Stimulated activated CD8-positive, alpha-beta memory T cell treated with anti-CD3 and anti-CD28 coated beads, Interleukin-2, amount 100 ng/mL, for 1 hour (primary cell): ENCODE measurements at places on chromosomes 6 and 20.

DNA sequence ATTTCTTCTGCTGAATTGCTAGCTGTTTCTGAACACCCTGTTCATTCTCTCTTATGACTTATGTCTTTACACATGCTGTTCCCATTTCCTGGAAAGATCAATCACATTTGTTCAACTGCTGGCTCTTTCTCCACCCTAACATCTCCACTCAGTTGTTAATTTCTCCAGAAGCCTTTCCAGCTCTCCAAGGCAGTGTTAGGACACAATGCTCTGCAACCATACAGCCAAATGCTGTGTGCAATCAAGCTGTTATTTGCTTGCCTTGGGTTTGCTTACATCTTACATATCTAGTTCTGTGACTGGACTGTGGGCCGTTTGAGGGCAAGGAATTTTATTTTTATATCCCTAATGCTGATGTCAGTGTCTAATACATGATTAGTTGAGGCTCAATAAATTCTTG is 24.2 kb upstream of the CITED2 start:
- no peak for DNase-seq

DNA sequence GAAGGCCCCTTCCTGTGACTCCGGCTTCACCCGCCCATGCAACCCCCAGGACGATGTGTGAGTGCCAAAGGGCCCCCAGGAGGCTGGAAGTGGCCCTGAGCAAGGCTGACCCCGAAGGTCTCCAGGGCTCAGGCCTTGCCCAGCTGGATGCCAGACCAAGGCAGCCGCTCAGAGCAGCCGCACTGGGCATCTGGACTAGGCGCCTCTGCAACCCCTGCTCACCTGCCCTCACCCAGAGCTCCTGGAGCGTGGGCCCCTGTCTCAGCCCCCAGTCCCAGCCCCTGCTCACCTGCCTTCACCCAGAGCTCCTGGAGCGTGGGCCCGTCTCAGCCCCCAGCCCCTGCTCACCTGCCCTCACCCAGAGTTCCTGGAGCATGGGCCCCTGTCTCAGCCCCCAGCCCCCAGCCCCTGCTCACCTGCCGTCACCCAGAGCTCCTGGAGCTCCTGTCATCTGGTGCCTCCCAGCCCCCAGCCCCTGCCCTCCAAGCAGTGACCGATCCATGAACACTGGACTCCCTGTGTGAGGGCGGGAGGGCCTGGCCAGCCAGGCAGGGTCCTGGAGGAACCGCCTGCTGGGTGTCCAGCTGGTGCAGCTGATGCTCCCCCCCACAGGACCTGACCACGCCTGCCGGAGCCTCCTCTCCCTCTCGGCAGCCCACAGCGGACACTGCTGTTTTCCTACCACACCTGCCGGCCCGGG is 1.1 kb downstream of the SRMS start:
- DNase-seq, result no peak

- no peak for DNase-seq
Observed at GRCh38 chr6:144897441-144897921, 612.3 kb downstream of the UTRN start.

- no peak for DNase-seq
Observed at GRCh38 chr20:41089555-41089954, 47.8 kb upstream of the PLCG1 start.

DNA sequence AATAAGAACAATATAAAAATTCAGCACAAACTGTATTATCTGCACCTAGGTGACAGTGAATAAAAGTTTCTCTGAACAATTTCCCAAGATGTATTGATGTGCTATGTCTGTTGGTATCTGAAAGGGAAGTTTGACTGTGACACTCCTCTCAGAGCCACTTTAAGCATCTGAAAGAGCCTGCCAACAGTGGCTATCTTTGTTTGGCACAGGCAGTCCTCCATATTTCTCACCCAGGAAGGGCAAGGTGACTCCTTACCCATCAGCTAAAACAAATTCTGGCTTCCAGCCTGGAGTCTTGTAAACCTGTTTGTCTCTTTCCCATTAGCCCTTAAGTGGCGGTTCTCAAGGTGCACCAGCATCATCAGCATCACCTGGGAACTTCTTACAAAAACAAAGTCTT is 122.4 kb upstream of the VGLL2 start:
- no peak for DNase-seq

GRCh38 chr6:26164120-26164505 is 76.9 kb downstream of the HFE start:
- no peak for DNase-seq

DNA sequence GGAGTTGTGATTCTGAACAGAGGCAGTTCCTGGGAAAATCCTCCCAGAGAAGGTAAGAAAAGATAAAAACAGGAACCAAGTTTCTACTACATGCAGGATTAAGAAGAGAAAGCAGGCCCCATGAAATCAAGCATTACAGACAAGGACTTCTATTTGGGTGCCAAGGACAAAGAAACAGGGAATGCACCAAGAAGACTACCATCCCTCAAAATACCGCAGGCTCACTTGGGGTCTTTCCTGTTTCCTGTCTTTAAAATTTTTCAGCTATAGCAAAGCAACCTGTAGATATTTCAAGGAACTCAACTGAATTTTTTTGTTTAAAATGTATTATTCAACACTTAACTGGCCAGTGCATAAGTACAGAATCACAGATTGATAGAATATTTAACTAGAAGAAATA is 107.5 kb downstream of the THEMIS start:
- no peak for DNase-seq

DNA sequence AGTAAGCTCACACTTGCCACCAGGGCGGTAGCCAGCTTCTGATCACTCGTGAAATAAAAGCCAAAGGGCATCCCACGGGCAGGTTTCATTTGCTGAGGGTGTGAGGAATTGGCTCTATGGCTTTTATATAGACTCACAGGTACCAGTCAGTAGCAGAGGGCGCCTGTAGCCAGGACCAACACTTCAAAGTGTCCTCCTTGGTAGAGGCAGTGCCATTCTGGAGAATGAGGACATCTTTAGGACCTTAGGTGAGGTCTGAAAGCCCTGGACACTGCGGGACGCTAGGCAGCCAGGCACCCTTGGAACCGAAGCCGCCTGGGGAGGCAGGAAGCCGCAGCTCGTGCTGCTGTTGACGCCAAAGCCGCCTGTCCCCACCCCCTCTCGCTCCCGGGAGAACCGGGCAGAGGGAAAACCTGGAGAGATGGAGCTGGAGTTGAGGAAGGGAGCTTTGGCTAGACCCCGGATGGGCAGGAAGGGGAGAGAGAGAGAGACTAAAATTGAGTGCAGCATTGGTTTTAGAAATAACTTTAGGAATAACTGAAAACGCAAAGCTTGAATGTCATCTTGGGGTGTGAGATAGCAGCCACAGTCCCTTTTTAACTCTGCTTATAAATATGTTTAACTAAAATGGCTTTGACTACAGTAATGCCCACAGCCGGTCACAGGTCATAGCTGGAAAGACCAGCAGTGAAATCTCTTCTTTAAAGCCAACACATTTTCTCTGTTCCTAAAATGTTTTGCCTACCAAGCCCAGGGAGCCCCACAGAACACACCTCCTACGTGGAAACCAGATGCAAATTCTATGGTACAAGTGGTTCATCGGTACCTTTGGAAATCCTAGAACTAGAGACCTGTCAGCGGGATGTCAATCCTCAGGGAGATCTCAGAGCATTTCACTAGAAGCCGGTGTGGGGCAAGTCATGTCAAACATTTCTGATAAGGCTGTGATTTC is 128.5 kb upstream of the CDYL start:
- DNase-seq, result no peak

GRCh38 chr6:111524735-111525134 is 41.7 kb upstream of the REV3L start:
- no peak for DNase-seq

DNA sequence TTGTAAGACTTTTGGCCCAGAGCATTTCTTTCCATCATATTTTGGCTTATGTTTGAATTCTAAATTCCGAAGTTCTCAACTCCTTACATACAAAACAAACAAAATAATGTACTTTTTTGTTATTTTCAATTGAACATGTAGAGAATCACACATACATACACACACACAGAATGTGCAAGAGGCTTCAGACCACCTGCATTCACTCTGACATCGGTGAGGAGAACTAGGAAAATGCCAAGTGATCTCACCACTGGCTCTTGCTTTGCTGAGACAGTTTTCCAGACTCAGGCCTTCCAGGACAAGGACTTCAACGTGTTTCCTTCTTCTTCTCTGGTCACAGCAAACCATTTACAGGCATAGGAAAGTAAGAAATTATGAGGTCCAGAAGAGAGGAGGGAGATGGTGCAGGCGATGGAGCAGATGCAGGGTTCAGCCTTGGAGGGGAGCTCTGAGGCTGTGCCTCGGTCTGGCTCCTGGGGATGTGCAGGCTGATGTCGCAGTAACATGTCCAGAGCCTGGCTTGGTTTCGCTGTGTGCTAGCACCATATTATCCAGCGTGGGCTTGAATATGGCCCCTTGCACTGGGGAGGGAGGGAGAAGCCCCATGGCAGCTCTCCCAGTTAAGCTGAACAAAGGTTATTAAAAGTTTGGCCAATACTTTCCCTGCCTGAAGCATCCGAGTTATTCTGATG is 93.4 kb downstream of the DACT2 start:
- DNase-seq, result no peak
